ENCODE measurements at places on chromosomes 12 and 14. TPM values are rescaled to one million over a fixed set of nuclear protein-coding genes. Genes with fewer than 3 reads are reported as not detected.

SERPINA9 gene
- not detected for total RNA-seq

FZD10 gene
- total RNA-seq: not detected

KTN1 gene
- total RNA-seq: 87.4 TPM

PIWIL1 gene
- 0.03 TPM for total RNA-seq

CLEC2B gene
- 1.8 TPM for total RNA-seq

HRK gene
- 0.76 TPM for total RNA-seq

C12orf54 gene
- total RNA-seq: not detected

LMNTD1 gene
- not detected for total RNA-seq

CMA1 gene
- not detected for total RNA-seq

SERPINA12 gene
- total RNA-seq: not detected

JPH4 gene
- not detected for total RNA-seq

DIO3 gene
- total RNA-seq: 0.03 TPM

KRT77 gene
- not detected for total RNA-seq

TMEM121 gene
- total RNA-seq: 6.9 TPM

SAMD15 gene
- total RNA-seq: 2.0 TPM

ADAM20 gene
- not detected for total RNA-seq

SMIM41 gene
- not detected for total RNA-seq

HOXC13 gene
- total RNA-seq: 10.3 TPM

KRT78 gene
- not detected for total RNA-seq

RNASE4 gene
- 8.9 TPM for total RNA-seq

PRH2 gene
- not detected for total RNA-seq

DBX2 gene
- total RNA-seq: not detected

RTL1 gene
- 0.26 TPM for total RNA-seq

NEUROD4 gene
- total RNA-seq: 0.02 TPM

TAS2R8 gene
- not detected for total RNA-seq

CPSF6 gene
- 66.9 TPM for total RNA-seq

DEPDC4 gene
- total RNA-seq: 1.3 TPM

NPAS3 gene
- not detected for total RNA-seq

NOXRED1 gene
- total RNA-seq: not detected

KRT3 gene
- 0.07 TPM for total RNA-seq

OAS2 gene
- total RNA-seq: 0.21 TPM

DHRS2 gene
- 7.5 TPM for total RNA-seq

C3AR1 gene
- total RNA-seq: not detected

TAS2R31 gene
- 0.28 TPM for total RNA-seq

RNU4-1 gene
- total RNA-seq: not detected

BCDIN3D gene
- 4.3 TPM for total RNA-seq

KCNMB4 gene
- total RNA-seq: 0.47 TPM

PIANP gene
- total RNA-seq: 1.2 TPM

RNASE1 gene
- 0.18 TPM for total RNA-seq

PARP11 gene
- 1.5 TPM for total RNA-seq

STON2 gene
- total RNA-seq: 0.79 TPM

TSPAN9 gene
- 24.5 TPM for total RNA-seq

AQP6 gene
- total RNA-seq: not detected

NACA gene
- total RNA-seq: 1,503 TPM

TROAP gene
- 87.2 TPM for total RNA-seq

TCL1B gene
- total RNA-seq: not detected

MYH7 gene
- total RNA-seq: not detected

Data from A549 treated with CORT108297 at 1 μM for 4 hours (cell line).